ENCODE measurements at places on chromosomes 12 and 14.

- no peak for DNase-seq
Measured at GRCh38 chr12:42859612-42860011, 270.1 kb upstream of the PRICKLE1 start.

- no peak for DNase-seq
Measured at GRCh38 chr14:36443374-36443773, 76.7 kb downstream of the NKX2-1 start.

DNA sequence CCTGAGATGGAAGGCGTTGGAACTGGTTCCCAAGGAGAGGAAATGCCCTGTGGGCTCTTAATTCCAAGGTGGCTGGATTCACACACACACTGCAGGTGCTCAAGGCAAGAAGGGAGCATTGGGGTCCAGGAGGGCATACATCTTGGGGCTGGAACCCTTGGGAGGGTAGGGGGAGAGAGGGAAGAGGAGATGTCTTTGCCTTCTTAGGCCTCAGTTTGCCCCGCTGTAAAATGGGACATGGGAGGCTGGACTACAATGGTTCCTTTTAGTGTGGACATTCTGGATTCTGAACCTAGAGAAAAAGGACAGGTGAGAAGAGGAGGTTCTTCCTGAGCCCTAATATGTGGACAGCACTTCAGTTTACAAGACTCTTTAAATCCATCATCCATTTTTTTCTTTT, 43.8 kb downstream of the CALM1 start:
- no peak for DNase-seq

DNA sequence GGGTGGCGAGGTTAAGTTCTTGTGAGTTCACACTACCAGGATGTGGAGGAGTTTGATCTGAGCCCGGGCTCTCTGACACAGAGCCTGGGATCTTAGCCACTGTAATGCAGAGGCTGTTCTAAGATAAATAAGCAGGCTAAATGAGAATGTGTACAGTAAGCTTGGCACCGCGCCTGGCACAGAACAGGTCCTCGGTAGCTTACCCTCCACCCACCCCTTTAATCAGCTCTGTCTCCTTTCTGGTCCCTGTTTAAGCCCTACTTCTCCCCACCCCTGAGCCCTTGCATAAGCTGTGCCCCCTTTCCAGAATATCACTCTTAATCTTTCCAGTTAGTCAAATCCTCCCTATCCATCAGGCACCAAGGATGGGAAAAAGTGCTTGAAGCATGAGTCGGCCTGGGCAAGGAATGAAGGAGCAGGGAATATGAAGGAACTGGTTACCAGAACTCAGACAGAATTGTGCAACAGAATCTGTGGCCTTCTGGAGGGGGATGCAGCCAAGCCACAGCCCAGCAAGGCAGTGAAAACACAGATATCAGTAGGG, 32.8 kb upstream of the CMKLR1 start:
- DNase-seq: no peak

DNA sequence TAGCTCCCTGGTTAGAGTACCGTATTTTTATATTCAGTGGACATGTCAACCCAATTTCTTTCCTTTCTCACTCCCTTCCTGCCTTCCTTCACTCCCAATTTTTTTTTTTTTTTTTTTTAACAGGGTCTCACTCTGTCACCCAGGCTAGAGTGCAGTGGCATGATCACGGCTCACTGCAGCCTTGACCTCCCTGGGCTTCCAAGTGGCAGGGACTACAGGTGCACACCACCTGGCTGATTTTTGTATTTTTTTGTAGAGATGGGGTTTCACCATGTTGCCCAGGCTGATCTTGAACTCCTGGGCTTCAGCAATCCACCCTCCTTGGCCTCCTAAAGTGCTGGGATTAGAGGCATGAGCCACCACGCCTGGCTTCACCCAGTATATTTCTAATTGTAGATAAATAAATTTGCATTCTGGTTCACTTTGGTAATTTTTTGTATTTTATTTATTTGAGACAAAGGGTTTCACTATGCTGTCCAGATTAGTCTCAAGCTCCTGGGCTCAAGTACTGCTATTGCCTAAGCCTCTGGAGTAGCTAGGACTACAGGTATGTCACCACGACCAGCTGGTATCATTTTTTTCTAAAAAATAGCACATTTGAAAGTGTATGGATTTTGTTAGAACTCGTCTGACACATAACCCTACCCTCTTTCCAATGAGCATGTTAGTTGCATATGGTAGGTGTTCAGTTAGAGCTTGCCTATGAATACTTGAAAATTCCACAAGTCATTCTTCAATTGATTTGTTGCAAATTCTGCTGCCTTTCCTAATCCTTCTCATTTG, 15.7 kb downstream of the SLC38A2 start:
- no peak for DNase-seq

DNA sequence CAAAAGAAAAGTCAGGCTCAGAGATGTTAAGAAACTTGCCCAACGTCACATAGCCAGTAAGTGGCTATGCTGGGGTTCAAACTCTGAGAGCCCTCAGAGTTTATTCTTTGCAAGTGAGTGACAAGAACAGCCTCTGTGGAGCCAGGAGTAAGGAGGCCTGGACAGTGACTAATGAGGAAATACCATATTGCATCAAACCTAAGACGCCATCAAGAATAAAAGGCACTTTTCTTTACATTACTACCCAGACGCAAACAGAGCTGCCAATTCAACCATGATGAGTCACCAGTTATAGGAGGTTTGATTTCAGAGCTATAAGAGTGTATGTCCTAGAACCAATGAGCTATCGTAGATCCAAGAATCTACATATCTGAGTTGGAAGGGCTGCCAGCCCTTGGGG, 9.4 kb downstream of the TNFRSF1A start:
- DNase-seq: no peak

Data from stimulated activated CD4-positive, alpha-beta T cell treated with anti-CD3 and anti-CD28 coated beads, Interleukin-15, amount 100 ng/mL, for 48 hours (primary cell).